CD4-positive, alpha-beta T cell treated with Interleukin-1 beta for 1 hour (primary cell): ENCODE measurements at places on chromosomes 11 and 22.

- DNase-seq: no peak
These were observed 187.6 kb downstream of the TENM4 start for GRCh38 chr11:79253280-79253679.

DNA sequence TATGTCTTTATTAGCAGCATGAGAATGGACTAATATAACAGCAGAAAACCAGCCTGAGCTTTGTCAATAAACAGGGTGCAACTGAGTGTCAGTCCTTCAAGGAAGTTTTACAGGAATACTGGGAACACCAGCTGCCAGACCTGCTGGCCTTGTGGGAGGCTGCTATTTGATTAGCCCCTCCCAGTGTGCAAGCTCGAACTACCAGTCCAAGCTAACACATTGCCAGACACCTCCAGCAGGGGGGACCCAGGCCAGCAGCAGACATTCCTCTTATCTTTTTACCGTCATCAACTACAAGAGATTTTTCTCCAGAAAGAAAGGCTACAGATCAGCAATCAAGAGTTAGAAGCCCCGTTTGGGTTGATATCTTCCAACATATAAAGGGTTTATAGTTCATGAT is 942.8 kb upstream of the TENM4 start:
- no peak for DNase-seq

DNA sequence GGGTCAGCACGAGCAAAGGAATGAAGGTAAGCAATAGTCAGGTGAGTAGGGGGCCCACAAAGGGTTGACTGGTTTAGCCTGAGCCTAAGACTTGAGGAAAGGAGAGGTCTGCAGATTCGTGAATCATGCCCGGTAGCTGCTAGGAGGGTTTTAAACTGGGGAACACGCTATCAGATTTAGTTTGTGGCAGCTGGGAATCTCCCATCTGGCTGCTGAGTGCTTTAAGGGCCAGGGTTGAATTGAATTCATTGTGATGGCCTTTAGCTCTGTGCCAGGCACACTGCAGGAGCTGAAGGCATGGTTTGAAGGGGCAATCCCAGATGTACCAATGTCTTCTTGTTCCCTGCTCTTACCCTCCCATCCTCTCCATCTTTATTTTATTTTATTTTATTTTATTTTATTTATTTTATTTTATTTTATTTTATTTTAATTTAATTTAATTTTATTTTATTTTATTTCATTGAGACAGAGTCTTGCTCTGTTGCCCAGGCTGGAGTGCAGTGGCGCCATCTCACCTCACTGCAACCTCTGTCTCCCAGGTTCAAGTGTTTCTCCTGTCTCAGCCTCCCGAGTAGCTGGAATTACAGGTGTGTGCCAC is 1.9 kb upstream of the NECTIN1 start:
- no peak for DNase-seq

- no peak for DNase-seq
These were observed 206.4 kb downstream of the TBC1D22A start for GRCh38 chr22:46968848-46969247.

DNA sequence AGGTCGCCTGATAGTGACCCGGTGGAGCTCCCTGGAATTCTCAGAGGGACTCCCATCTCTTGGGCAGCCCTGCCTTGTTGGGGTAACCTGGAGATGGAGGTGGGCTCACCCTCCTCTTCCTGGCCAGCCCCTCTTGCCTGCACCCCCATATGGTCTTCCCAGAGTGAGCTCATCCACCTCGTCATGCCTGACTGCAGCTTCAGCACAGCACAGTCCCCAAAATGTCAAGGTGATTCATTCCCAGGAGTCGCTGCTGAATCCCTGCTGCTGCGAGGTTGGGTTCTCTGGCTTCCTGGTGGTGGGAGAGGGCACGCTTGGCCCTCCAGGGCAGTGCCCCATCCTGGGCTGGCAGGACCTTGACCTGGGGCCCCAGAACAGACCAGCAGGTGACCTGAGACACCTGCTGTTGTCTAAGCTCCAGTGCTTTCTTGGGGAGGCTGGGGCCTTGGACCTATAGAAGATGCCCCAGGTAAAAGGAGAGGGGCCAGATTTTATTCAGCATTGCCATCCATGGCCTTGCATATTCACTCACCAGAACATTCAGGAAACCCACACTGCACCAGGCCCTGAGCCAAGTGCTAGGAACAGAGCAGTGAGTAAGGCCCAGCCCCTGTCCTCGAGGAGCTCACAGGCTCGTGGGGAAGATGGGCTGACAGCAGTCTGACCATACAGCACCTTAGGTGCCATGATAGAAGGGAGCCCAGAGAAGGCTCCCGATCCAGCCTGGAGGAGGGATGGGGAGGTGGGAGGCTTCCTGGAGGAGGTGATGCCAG is 72.9 kb downstream of the CACNA1I start:
- DNase-seq: no peak

- DNase-seq: no peak
These were observed 20.5 kb upstream of the IL17REL start for GRCh38 chr22:50032941-50033601.

DNA sequence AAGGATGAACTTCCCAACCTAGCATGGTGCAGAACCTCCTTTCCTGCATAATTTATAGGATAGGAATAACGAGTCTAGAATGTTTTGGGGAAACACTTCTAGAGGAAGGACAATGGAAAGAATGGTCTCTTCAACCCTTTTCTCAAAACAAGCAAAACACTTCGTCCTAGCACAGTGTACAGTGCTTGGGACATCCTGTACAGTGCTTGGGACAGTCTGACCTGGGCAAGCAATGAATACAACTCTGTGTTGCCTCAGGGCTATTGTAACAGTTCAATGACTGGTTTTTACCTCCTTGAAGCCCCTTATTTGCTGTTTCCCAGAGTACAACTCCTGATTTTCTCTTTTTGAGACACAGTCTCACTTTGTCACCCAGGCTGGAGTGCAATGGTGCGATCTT is 1.6 kb upstream of the ADAMTS8 start:
- DNase-seq: no peak
